Stimulated activated CD4-positive, alpha-beta T cell treated with anti-CD3 and anti-CD28 coated beads, Interleukin-1b, Interleukin-23, amount 100 ng/mL, for 4 hours (primary cell): ENCODE measurements at places on chromosomes 7 and 10.

DNA sequence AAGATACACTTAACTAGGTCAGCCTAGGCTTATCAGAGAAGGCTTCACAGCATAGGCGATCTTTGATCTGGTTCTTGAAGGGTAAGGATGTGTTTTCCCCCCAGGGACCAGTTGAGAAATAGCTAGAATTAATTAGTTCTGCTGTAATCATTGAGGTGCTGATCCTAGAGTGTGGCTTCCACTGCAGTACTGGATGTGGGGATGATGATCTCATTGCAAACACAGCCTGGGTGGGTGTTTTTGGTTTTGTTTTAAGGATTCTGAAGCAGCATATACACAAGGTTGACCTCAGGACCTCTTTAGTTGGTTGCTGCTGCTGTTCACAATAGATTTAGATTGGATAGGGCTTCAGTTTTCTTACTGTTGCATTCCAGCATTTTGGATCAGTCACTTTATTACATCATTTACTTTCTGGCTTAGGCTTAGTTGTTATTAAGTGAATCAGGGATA is 159.7 kb downstream of the AUTS2 start:
- DNase-seq: no peak

GRCh38 chr10:132973903-132974241 is 31.5 kb upstream of the CFAP46 start:
- DNase-seq: no peak

- DNase-seq: peak; percentile 65
These were observed 2.2 kb downstream of the GNB2 start for GRCh38 chr7:100675581-100676350.

DNA sequence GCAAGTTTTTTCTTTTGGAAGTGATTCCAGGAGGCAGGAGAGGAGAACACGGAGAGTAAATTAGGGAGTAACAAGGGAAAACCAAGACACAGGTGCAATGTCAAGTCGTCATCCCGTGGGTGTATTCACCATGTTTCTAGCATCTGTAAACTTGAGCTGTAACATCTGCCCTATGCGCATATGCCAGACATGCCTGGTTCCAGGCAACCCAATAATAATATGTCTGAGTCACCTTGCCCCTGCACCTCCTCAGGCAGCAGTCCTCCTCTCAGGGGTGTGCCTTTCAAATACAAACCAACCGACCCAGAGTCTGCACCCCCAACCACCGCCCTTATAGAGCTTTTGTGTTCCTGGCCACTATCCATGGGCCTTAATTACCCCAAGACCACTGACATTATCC is 107.0 kb upstream of the PDE1C start:
- DNase-seq: no peak

DNA sequence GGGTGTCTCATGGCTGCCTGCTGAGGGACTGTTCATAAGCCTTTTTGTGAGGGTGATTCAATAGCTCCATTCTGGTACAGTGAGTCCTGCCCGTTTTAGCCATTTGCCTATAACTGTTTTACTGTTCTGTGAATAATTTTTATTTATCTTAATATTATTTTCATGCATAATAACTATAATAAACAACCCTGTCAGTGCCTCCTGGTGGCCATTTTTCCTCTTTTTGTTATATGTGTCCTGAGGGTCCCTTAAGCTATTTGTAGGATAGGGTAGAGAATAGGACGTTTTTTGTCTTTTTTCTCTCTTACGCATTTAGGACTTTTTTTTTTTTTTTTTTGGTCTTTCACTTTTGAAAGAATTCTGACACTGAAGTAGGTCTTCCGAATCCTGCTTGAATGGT is 2.9 kb downstream of the C1QL3 start:
- DNase-seq: no peak

DNA sequence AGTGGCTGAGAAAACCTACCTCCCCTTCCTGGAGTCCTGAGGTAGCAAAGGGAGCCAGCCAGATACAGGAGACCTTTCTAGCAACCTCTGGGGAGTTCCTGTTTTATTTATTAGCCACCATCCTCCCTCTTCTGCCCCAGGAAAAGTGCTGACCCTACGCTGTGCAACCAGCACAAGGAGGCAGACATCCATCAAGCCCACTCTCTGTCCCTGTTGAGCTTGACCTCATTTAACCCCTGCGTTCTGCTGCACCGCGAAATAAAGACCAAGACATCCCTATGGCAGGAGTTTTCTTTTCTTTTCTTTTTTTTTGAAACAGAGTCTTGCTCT is 25.3 kb upstream of the ANKRD2 start:
- DNase-seq: no peak

GRCh38 chr10:14779001-14779651 is 4.4 kb upstream of the FAM107B start:
- DNase-seq: no peak

DNA sequence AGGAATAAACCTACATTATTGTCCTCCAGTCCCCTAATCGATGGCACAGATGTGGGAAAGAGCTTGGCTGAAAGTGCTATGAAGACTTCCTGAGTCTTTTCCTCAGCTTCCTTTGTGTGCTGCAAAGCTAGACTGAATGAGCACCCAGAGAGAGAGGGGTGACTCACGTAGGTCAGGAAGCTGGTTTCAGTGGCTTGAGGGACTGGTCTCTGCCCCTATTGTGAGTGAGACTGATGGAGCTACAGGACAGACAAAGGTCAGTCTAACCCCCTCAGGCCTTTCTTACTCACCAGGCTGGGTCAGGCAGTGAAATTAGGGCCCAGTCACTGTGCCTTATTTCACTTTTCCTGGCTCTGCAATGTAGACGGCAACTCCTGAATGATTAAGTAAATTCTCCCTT is 171.1 kb upstream of the GRB10 start:
- no peak for DNase-seq

- DNase-seq: no peak
These were observed 239.3 kb upstream of the SEMA3C start for GRCh38 chr7:81158189-81158588.

DNA sequence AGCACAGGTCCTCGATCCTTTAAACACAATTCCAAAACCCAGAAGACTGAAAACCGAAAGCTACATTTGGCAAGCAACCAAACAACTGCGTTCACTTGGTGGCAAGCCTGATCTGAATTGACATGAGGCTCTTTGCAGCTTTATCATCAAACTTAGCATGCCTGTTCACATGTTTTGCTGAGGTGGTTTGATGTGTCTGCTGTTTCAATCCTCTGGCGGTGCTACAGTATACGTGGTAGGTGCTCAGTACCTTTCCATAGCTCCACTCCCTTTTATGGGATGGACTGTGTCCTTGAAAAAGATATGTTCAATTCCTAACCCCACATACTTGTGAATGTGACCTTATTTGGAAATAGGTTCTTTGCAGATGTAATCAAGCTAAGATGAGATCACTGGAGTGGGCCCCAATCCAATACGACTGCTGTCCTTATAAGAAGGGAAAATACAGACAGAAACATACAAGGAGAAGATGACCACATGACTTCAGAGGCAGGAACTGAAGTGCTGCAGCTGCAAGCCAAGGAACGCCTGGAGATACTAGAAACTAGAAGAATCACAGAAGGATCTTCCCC is 33.4 kb downstream of the CCDC6 start:
- DNase-seq: no peak

DNA sequence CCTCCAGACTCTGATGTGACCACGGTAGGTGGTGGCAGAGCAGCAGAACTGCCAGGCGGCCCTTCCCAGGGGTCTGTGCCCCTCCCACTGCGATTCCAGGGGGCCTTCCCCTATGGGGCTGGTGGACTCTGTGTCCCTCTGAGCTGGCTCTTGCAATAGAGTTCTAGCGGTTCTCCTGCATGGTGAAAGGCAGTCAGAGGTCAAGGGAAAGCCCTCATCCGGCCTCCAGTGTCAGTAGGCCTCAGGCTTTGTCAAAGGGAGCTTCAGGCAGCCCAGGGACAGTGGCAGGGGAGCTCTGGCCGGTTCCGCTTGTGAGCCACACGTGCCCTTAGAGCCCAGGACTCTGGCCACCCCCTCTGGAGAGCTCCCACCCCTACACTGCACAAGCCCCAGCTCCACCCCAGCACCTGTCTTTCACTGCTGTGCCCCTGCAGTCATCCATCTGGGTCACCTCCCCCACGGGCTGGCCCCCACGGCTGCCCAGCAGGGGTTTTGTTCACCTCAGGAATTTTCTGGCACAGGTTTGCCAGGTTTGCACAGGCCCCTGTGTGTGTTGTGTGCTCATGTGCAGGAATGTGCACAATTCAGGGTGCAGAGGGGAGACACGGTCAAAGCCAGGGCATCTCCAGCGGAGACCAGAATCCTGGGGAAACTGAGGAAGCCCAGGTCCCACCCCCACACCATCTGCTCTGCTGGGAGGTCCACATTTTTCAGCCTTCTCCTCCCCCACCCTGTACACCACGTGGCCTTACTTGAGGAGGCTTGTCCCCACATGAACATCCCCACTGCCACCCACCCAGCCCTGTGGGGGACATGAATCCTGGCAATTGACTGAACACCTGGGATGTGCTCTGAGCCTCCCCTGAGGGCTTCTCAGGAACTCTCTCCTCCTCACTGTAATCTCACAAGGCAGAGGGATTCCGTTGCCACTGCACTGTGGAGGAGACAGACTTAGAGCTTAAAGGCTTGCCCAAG is 23.8 kb downstream of the C10orf105 start:
- no peak for DNase-seq

- no peak for DNase-seq
These were observed 80.3 kb upstream of the LYZL2 start for GRCh38 chr10:30709700-30710358.

DNA sequence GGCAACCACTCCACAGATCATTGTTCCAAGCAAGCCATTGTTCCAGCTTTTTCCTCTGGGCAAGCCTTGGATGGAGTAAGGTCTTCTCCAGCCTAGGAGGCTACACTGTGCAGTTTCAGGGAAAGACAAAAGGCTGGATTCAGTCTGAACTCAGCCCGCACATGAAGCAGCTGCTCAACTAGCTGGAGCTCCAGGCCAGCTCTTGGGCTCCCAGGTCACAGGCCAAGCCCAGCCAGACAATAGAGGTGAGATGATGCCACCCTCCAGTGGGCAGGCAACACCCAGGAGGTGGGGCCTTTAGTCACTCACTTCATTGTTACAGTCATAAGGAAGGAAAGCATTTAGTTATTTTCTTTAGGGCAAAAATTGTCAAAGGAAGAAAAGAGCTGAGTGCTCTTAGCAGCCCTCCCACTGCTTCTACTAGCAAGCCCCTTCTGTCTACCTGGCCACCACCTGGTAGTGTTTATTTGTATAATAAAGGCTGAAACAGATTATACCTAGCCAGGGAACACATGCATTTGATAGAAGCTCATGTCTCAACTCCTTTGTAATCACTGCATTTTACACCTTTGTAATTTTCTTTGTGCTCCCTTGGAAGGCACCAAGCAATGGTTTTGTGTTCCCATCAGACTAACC is 253.4 kb downstream of the WDR11 start:
- DNase-seq: no peak

DNA sequence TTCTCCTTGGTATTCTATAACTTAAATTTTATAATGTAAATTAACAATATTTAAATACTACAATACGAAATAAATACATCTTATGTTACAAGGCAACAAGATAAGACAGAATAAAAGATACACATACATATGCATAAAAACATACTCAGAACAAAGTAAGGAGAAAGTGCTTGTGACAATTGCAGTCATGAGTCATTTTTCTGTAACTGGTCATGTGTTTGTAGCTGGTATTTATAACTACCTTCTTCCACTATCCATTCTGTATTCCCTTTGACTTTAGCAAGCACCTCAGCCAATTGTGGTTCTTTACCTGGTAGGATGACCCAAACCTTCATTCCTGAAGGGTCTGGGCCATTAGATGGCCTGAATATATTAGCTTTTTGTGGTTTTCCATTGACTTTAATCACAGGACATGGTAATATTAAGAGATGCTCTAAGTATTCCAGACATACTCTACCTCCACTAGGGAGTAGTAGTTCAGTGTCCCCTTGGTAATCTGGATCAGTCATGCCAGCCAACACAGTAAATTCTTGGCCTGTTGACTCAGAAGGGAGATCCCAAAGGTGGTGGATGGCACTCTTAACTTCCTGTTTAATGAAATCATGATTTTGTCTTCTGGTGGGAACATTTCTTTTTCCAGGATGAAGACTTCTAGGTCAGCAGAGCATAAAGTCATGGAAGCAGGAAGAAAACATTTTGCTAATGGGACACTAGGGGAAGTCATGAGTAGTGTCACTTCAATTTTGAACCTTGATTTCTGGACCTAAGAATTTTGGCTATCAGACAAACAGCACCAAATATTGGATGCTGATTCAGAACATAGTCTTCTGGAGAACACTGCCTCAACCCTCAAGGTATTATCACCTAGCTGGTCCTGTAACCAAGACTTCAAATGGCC is 733.7 kb upstream of the IGFBP3 start:
- no peak for DNase-seq
